ENCODE measurements at places on chromosomes 4 and X.
A peak's percentile ranks its signal among the peaks of the same experiment; 100 is the strongest.

- DNase-seq, result no peak
Observed at GRCh38 chr4:173325007-173325736, 9.0 kb downstream of the HMGB2 start.

DNA sequence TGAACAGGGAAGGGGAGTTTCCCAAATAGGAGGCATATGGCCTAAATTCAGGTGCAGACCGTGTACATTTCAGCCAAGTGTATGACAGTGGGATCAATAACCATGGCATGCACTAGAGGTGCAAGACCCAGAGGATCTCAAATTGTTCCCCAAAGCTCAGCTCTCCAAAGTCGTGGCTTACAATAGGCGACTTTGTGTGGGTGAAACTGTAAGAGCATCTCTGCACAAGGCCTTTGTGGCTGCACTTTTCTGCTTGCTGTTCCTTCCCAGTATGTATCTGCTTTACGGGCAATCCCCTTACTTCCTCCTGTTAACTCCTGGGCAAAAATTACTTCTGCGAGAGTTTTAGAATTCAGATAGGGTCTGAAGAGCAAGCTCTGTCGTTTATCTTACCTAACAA lies 518.3 kb upstream of the ZFP42 start:
- no peak for DNase-seq

DNA sequence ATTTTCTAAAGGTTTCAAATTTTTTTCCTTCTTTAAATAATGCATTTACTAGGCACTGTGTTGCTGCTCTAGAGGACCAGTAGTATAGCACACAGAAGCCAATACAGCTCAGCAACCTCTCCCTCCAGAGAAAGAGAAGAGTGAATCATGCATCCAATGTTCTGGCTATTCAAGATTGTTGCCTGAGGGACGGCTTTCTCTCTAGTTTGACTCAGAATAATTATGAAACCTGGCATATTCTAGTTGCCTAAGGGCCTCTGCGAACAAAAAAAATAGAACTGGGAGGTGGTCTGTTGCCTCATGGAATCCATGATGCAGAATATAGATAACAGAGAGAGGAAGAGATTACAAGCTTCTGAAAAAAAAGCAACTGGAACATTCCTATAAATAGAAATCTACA lies 1233.3 kb upstream of the PABPC4L start:
- no peak for DNase-seq

- no peak for DNase-seq
Observed at GRCh38 chrX:23822397-23822796, 39.4 kb downstream of the SAT1 start.

GRCh38 chr4:136395212-136395722 lies 1137.0 kb downstream of the PCDH18 start:
- DNase-seq, result no peak

DNA sequence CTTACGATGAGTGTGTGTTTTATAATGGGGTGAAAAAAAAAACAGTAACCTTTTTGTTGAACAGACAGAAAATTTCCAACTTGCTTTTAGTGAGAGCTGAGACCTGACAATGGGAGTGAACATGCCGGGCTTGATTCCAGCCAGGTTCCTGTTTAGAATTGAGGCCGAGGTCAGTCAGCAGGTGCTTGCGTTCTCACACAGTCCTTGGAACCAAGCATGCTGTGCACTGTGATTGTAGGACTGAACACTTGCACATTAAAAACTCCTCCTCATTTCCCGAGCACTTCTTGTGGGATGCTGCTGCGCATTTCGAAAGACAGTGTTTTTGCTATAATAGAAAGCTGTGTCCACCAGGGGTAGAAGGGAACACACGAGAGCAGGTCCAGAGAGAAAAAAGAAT lies 51.8 kb downstream of the TMEM131L start:
- no peak for DNase-seq

- no peak for DNase-seq
Observed at GRCh38 chr4:185424905-185425646, 688 bp downstream of the UFSP2 start.

GRCh38 chrX:9037296-9037695 lies 3.4 kb upstream of the FAM9B start:
- no peak for DNase-seq

- DNase-seq, result no peak
Observed at GRCh38 chr4:94389595-94390267, 47.1 kb upstream of the HPGDS start.

- no peak for DNase-seq
Observed at GRCh38 chr4:110480746-110481271, 4.9 kb downstream of the ENPEP start.

DNA sequence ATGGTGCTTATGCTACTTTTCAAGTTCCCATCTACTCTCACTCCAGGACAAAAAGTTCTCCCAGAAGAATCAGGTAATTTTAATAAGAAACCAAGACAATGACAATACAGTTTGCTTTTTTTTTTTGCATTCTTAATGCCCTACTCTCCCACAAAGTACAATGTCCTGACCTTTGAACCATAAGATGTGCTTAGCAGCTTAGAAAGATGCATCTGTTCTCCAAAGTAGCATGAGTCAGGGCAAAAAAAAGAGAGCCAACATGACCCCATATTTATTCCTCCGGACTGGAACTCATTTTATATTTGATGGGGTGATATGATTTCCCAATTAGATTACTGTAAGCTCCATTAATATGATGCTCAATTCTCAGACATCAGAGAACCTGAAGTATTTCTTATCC lies 16.5 kb upstream of the PDCL2 start:
- DNase-seq, result no peak

DNA sequence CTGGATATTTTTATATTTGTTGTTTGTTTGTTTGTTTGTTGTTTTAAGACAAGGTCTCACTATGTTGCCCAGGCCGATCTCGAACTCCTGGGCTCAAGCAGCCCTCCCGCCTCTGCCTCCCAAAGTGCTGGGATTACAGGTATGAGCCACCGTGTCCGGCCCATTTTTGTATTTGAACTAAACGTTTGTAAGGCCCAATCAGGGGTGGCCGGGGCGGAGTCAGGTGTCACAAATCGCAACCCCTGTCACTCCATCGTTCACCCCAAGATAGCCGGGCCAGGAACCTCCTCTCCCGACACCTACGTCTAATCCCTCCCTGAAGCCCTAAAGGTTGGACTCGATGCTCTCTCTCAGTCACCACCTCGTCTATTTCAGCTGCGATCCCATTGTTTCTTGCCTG lies 722 bp upstream of the EFHC2 start:
- peak; percentile 14 for DNase-seq

- no peak for DNase-seq
Observed at GRCh38 chr4:147768113-147768512, 36.2 kb downstream of the ARHGAP10 start.

DNA sequence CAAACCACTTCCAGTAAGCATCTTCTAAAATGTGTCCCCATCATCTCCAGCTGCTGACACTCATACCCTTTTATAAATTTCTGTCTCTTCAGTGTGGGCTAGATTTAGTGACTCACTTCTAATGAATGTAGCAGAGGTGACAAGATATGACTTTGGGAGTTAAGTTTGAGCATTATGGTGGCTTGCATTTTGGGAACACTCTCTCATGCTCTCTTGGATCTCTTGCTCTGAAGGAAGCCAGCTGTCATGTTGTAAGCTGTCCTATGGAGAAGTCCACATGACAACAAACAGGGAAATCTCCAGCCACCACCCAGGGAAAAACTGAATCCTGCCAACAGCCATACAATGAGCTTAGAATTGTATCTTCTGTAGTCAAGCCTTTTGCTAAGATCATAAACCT lies 691.3 kb upstream of the PCDH7 start:
- DNase-seq, result no peak

DNA sequence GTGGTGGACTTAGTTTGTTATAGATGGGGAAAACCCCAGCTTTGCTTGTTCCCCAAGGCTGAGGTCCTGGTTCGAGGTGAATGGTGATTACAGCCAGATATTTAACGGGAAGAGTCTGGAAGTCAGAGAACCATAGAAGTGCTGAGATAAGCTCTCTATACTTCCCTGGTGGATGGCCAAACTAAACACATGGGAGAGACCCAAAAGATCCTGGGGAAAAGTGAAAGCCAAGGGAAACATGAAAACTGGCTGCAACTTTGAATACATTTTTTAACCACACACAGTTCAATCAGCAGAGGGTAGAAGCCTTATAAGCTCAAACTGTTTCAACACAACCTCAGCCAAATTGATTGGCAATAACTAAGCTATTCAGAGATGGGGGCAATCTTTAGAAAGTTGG lies 29.3 kb upstream of the SRPX start:
- DNase-seq, result no peak

DNA sequence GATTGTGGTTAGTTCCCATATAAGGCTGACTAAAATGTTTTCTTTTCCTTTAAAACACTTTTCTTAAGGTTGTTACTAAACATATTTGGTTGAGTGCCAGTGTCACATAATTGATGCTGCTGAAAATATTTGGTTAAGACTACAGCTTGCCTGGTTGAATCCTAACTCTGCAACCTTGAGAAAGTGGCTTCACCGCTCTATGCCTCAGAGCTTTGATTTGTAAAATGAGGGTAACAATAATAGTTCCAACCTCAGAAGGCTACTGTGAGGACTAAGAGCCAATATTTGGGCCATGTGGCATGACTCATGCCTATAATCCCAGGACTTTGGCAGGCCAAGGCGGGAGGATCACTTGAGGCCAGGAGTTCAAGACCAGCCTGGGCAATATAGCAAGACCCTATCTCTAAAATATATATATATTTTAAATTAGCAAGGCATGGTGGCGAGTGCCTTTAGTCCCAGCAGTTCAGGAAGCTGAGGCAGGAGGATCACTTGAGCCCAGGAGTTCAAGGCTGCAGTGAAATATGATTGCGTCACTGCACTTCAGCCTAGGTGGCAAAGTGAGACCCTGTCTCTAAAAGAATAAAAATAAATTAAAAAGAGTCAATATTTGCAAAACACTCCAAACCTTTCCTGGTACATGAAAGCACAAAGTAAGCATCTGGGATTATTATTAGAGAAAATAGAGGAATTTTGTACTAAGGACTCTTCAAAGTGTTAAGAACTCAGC lies 7.1 kb upstream of the NEIL3 start:
- no peak for DNase-seq

DNA sequence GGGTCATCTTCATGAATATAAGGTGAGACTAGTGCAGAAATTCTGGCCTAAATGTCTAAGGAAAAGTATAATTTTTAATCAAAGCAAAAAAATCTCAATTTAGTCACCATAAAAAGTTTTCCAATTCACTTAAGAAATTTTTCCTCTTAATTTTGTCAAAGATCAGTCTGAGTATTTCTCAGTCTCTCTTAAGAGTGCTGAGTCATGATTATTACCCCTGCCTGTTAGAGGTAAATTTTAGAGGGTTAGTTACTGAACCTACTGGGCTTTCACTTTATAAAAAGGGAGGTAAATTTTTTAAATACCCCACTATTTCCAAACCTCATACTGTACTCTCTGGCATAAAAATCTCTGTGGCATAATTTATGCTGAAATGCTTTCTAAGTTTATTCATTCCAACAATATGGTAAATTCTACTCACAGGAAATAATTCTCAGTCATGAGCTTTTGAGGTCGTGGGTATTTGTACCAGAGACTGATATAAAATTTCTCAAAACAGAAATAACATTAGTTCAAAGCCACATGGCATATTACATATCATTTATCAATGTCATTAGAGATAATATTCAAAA lies 122.4 kb downstream of the SLC39A8 start:
- DNase-seq, result no peak

DNA sequence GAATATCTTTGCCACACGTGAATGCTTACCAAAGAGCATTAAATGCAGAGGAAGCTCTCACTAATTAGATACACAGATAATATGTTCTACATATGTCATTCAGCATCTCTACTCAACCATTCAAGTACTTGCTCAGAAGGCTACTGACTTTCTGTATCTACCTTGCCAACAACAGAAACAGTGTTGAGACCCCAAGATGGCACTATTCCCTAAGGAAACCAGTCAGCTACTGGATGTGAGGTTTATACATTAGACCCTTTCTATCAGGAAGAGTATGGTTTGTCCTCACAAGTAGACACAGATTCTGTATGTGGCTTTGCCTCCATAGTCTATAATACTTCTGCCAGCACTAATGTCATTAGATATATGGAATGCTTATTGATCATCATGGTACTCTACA lies 443.9 kb upstream of the INTU start:
- no peak for DNase-seq

DNA sequence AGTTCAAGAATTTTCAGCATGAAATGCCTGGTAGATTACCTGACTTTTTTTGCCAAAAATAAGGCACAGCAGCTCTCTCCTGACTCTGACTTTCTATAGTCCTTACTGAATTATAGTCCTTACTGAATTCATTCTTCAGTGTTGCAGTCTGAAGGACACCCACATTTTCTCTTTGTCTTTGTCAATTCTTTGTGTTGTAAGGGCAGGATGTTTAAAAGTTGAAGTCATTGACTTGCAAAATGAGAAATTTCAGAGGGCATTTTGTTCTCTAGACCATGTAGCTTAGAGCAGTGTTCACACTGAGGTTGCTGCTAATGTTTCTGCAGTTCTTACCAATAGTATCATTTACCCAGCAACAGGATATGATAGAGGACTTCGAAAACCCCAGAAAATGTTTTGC lies 168.0 kb downstream of the SOWAHB start:
- no peak for DNase-seq

DNA sequence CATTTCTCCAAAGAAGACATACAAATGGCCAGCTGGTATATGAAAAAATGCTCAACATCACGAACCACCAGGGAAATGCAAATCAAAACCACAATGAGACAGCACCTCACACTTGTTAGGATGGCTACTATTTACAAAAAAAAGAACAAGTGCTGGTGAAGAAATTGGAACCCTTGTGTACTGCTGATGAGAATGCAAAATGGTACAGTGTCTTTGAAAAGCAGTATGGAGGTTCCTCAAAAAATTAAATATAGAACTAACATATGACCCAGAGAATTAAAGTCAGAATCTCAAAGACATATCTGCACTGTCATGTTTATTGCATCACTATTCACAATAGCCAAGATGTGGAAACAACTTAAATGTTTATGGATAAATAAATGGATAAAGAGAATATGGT lies 20.9 kb downstream of the PAGE4 start:
- DNase-seq, result no peak

GRCh38 chr4:42268824-42269223 lies 116.4 kb upstream of the BEND4 start:
- DNase-seq, result no peak

DNA sequence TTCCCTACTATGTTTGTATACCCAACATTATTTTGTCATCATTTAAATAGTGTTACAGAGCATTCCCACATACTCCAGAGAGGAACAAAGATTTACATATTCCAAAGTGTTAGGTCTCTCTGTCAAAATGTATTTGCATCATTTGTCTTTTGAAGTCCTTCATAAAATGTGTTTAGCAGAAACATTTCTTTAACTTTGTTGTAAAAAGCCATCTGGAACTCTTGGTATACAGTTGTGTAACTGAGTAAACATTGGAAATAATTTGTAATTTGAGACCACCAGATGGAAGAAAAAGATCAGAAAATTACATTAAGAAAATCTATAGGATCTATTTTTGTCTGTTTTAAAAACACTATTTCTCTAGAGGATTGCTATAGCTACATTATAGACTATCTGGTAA lies 56.6 kb upstream of the ALB start:
- no peak for DNase-seq

GRCh38 chrX:12032082-12032481 lies 106.2 kb upstream of the FRMPD4 start:
- no peak for DNase-seq

Measured in right cardiac atrium (tissue), 5 donors.